ENCODE measurements at places on chromosomes 16 and 17.

DNA sequence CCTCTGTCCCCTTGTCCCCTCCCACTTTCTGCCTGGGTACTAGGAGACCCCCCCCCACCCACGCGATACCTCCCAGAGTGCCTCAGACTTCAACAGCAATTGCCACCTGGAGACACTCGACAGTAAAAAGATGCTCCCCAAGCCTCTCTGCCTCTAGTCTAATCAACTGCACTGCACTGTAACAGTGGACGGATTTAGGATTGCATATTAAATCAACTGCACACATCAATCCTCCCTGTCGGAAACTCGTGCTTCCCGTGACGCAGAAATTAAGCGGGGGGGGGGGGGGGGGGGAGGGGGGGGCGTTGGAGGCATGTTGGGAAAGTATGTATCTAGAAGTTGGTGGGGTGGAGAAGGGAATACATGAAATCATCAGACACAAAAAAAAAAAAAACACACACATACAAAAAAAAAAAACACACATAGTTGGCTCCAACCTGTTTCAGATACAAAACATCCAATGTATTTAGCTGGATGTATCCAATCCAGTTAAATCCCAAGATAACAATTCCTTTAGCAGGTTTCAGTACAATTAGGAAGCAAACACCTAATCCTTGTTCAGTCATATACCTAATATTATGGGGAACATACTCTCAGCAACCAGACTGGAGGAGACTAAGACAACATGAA lies 29.7 kb downstream of the FAM222B start:
- peak; percentile 32 for DNase-seq

DNA sequence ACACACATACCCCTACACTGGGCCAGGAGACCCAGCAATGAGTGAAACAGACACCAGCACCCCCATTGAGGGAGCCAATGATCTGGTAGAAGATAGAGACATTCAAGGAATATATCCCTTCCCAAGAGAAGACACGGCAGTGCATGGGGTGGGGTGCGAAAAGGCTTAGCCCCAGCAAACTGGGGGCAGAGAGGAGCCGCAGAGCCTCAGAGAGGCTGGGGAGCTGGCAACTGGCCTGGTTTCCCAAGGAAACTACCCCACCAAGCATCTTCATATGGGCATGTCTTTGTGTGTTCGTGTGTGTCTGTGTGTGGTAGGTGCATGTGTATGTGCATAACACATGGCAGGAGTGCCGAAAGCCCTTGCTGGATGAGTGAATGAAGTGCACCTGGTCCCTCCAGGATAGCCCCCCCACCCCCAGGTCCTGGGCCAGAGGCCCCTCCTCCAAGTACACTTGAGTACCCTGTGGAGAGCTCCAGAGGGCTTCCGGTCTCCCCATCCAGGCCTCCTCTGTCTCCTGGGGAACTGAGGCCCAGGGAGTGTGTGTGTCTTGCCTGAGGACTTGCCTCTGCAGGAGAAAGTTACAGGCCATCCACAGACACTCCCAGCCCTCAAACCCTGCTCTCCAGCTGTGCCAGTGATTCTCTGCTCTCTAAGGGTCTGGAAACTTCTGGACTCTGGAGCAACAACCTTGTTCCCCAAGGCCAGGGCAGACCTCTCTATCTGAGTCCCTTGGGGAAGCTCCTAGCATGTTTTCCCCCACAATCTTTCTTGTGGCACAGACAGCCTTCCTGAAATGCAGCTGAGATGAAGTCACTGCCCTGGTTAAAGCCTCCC lies 15.9 kb downstream of the TBX2 start:
- no peak for DNase-seq

DNA sequence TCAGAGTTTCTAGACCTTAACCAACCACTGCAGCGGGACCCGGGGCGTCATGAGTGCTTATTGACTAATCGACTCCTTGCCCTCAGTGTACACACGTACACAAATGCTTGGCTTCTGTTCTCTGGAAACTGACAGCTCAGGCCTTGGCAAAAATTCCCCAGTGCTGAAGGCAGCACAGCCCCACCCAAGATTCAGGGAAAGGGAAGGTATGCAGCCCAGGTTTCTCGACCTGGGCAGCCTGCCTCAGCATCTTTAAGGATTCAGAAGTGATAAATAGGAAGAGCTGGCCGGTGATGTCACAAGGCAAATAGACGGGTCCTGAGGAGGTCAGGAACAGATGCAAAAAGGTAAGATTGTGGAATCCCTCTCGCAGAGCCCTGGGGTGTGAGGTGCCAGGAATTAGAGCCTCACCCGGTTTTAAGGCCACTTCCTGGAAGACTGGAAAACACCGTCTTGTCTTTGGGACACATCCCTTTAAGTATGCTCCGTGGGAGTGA lies 9.0 kb upstream of the CDH3 start:
- DNase-seq, result no peak

DNA sequence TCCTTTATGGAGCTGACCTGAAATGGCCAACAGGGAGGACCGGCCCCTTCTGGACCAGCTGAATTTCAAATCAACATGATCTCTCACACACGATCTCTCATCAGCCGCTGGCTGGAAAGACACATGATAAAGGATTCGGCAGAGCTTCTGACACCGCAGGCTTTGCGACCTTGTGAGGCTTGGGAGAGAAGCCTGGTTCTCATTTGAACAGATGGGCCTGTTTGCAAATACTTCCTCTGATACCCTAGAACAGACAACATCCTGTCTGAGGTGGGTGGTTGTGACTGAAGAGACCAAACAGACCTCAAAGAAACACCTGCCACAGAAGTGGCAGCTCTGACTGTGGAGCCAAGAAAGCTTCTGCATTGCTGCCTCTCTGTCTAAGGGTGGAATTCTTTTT lies 77.9 kb upstream of the SDK2 start:
- no peak for DNase-seq

DNA sequence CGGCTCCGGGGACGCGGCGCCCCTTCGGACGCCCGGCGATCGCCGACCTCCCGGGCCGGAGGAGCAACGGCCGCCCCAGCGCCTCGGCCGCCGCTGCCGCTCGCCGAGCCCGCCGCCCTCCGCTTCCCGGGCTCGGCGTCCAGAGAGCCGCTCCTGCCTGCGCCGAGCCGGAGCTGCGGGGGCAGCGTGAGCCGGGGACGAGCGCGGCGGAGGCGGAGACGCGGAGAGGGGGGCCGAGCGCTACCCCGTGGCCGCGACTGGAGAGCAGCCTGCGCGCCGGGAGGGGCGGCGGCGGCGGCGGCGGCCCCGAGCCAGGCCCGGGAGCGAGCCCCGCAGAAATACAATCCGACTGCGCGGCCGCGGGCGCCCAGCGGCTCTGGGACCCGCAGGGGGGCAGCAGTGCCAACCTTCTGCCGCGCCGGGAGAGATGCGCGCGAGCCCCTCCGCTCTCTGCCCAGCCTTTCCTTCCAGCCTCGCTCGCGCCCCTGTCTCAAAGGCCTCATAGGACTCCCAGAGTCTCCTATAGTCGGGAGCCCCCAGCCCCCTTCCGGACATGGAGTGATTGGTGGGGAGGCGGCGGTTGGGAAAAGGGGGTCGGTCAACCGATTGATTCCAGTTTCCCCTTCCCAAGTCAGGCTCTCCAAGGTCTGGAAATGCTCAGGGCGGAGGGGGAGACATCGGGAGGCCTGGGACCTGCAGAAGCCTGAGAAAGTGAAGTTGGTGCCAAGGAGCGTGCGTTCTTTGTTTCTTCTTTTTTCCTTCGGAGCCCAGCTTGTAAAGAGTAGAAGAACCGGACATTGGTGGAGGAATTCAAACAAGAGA lies 1.0 kb upstream of the SDK2 start:
- DNase-seq, result no peak

DNA sequence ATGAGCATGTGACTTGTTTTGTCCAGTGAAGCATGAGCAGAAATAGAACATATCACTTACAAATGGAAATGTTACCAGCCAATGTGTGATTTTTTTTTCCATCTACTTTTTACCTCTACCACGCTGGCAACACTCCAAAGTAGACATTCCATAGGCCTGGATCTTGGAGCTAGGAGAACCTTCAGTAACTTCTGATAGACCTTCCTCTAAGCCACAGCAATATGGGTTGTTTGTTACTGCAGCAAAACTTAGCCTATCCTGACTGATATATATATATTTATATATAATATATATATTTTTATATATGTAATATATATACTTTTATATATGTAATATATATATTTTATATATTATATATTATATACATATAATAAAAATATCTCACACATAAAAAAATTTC lies 284.4 kb upstream of the XYLT1 start:
- DNase-seq, result no peak

DNA sequence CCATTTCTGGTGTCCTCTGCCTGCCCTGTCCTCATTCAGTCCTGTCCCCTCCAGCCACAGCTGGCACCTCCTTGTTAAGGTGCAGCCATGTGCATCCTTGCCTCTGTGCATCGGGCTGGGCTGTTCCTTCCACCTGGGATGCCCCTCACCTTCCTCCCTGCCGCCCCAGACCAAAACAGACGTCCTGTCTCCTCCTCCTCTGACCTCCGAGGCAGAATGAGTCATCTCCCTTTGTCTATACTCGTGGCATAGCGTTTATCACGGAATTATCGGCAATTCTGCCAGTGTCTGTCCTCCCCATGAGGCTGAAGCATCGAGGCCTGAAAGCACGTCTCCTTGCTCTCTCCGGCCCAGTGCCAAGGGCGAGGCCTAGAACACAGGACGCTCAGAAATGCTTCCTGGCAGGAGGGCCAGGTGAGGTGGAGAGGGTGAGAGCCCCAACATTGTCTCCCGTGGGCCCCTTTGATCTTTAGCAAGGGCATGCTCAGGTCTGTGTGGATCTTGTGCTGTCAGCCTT lies 4.6 kb downstream of the RAI1 start:
- peak; percentile 56 for DNase-seq

- DNase-seq, result peak; percentile 24
Measured at GRCh38 chr17:4858068-4858881, 25.1 kb downstream of the MINK1 start.

DNA sequence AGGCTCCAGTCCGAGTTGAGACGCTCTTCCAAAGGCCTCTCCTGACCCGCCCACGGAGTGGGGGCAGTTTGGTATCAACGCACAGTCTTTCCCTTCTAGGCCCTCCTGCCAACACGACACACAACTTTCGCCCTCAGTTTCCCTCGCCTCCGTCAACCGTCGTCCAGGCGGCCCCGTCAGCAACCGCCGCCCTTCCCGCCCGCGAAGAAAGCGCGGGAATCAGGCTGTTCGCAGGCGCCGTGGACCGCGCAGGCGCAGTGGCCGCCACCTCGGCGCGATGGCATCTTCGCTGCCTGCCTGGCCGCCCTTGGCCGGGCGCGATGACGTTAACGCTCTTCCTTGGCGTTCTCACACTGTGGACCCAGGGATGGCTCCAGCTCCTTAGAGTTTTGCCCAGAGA lies at the start of gene SPATA22:
Gene SPATA22, minus strand, starts transcription at position 221 of the 400 bp plus-strand sequence. CDS start 2,494 bp downstream, outside the sequence.
- no peak for DNase-seq

DNA sequence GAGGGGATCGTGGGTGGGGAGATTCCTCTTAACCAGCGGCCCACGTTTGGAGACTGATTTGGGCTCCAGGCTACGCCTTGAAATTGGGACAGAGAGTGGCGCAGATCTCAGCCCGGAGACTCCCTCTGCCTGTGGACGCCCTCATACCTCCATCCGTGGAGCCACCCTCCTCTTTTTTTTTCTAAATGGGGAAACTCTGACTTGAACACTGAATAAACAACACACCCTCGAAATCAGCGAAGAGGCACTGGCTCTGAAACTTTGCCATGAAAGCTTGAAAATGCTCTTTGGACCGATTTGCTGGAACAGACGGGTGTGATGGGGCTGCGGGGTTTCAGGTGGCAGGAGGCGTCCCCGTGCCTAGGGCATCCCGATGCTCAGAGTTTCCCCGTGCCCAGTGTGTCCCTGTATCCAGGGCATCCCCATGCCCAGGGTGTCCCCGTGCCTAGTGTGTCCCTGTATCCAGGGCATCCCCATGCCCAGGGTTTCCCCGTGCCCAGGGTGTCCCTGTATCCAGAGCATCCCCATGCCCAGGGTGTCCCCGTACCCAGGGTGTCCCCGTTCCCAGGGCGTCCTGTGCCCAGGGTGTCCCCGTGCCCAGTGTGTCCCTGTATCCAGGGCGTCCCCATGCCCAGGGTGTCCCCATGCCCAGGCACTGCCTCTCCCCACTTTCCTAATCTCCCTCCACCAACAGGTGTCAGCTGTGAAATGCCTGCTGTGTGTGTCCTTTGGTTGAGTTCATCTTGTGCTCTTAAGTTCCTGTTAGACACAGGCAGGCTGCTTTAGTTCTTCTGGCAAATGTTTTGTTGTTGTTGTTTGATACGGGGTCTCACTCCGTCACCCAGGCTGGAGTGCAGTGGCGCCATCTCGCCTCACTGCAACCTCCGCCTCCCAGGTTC lies 187.0 kb downstream of the SEC14L1 start:
- DNase-seq, result no peak

DNA sequence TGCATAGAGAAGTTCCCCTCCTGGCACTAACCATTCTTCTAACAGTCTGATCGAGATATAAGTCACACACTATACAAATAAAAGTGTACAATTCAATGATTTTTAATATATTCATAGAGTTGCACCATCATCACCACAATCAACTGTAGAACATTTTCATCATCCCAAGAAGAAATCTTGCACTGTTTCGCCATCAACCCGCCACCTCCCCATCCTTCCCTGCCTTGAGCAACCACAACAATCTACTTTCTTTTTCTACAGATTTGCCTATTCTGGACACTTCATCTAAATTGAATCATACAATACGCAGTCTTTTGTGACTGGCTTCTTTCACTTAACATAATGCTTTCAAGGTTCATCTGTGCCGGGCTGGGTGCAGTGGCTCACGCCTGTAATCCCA lies 33.0 kb upstream of the GUCY2D start:
- peak; percentile 72 for DNase-seq

DNA sequence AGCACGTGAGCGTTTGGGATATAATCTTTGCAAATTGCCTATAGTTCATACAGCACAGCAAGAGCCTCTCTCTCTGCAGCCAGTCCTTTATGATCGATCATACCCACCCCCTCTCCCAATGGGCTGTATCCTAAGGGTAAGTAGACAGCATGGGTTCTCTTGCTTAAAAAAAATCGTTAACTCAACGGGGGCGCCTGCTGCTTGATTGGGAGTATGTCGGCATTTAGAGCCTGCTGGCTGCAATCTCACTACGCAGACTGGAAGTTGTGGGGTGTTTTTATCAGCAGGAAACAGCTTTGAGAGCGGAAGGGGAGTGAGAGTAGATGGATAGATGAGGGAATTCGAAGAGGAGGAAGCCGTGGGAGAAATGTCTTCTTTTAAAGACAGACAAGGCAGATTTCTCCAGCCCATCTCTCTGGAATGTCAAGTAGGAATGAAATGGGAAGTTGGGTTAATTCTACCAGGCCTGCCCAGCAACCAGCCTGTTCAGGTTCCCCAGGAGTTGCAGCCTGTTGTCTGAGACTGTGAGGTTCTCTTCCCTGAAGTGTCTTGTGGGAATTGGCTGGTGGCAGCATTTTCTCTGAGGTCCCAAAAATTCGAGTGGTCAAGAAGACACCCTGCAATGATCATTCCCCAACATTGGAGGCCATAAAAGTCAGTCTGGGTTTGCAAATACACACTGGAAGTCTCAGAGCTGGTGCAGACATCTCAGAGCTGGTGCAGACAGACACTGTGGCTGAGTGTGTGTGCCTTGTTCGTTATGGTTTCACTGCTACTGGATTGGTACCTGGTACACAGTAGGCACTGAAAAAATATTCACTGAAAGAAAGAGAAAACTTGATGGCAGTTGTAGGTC lies 65.6 kb downstream of the PRKCB start:
- DNase-seq, result no peak
